ENCODE measurements at places on chromosomes 1 and 21. TPM values are rescaled to one million over a fixed set of nuclear protein-coding genes. Genes with fewer than 3 reads are reported as not detected.
A peak's percentile ranks its signal among the peaks of the same experiment; 100 is the strongest.

OR6K3 gene
- polyA plus RNA-seq: not detected

LRRC71 gene
- polyA plus RNA-seq: 1.2 TPM

DNASE2B gene
- polyA plus RNA-seq: not detected

DCST1 gene
- polyA plus RNA-seq: 0.09 TPM

BTBD8 gene
- polyA plus RNA-seq: 2.5 TPM

ARID1A gene
- 41.5 TPM for polyA plus RNA-seq

HLX gene
- polyA plus RNA-seq: 14.9 TPM

VANGL2 gene
- polyA plus RNA-seq: 8.6 TPM

HDAC1 gene
- polyA plus RNA-seq: 40.1 TPM

SFN gene
- polyA plus RNA-seq: 0.10 TPM

DNA sequence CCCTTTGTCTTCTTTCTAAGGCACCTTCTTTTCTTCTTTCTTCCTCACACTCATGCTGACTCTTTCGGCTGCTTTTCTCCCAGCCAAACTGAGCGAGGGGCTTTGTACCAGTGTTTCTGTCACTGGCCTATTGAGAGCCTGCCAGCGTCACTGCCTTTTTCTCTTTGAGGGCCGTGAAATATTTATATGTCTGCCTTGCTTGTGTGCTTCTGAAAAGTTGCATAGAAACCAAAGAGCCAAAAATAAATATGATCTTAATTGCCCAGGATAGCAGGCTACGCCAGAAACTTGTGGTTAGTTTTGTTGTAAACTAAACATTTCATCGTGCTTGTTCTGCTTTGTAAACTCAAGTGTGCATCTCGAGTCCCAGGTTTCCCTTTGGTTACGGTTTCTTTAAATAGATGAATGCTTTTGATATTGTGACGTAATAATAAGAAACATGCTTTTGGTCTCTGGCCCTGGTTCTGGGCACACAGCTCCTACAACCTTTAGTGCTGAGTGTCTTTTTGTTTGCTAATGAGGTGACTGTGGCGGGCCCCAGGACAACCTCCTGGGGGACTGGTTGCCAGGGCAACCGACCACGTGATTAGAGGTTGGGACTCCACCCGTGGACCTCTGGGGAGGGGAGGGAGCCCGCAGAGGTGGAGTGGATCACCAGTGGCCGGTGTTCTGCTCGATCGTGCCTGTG lies 10.8 kb downstream of the SLC37A1 start:
- DNase-seq: peak; percentile 31

DNA sequence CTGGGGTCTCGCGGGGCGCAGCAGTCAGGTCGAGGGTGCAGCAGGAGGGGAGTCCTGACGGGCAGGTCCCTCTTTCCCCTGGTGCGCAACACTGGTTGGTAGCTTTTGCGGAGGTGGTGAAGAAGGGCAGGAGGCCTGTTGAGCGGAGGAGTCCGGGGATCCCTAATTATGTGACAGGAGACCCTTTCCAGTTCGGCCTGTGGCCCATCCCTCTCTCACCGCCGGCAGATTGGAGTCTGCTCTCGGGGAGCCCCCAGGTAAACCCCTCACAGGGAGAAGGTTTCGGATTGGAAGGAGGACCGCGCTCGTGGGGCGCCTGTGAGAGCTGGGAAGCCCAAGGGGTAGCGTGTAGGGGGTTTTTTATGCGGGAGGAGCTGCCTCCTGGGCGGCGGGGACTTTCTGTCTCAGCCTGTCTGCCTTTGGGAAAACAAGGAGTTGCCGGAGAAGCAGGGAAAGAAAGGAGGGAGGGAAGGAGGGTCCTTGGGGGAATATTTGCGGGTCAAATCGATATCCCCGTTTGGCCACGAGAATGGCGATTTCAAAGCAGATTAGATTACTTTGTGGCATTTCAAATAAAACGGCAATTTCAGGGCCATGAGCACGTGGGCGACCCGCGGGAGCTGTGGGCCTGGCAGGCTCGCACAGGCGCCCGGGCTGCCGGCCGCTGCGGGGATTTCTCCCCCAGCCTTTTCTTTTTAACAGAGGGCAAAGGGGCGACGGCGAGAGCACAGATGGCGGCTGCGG lies 9.5 kb downstream of the SIM2 start:
- no peak for DNase-seq

- peak; percentile 61 for DNase-seq
Measured at GRCh38 chr1:20521960-20522861, 14.3 kb upstream of the MUL1 start.

- DNase-seq: no peak
Measured at GRCh38 chr1:154557248-154557938, 1.1 kb downstream of the UBE2Q1 start.

- no peak for DNase-seq
Measured at GRCh38 chr21:25563361-25564116, 43.7 kb downstream of the MRPL39 start.

DNA sequence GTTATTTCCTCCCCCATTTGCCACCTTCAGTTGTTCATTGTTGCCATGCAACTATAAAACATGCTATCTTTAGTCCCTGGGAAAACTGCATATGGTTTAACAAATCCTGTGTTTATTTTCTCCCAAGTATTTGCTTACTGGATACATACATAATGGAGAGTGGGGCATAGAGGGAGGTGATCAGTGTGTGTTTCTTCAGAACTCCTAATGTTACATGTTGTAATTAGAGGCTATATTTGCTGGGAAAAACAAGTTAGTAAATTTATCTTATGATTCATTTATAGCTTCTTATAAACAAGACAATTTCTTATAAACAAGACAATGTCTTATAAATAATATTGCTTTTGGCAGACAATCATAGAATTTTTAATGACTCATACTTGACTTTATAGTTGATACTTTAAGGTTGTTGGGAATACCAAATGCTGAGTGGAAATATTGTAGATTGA lies 7.3 kb upstream of the GIPC2 start:
- no peak for DNase-seq

GRCh38 chr1:8015809-8016165 lies 10.3 kb downstream of the ERRFI1 start:
- no peak for DNase-seq

GRCh38 chr1:12203216-12204007 lies 26.4 kb upstream of the VPS13D start:
- DNase-seq: no peak

DNA sequence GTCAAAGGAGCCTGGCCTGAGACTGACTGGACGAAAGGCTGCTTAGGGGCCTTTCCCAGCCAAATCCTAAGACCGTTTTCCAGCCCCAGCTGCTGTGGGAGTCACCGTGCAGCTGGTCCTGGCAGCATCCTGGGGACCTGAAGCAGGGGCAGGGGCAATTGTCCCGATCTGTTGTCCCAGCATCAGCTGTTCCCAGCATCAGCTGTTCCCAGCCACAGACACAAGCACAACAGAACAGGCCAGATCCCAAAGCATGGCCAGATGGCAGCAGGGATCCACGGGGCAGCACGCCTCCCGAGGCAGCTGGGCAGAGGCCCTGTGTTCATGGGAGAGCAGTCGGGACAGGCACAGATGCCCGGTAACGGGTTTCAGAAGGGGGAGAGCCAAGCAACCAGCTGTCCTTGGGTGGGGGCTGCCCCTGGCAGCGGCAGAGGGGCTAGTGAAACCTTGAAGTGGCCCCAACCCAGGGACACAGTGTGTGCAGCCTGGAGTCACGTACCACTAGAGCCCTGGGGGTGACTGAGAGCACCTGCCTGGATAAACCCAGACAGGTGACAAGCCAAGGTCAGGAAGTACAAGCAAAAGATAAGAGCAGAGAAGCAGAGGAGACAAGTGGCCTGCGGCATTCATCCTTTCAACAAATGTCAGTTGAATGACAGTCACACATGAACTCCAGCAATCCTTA lies 13.3 kb downstream of the CELA2B start:
- DNase-seq: no peak

GRCh38 chr1:53186533-53186932 lies 10.1 kb upstream of the CPT2 start:
- no peak for DNase-seq

DNA sequence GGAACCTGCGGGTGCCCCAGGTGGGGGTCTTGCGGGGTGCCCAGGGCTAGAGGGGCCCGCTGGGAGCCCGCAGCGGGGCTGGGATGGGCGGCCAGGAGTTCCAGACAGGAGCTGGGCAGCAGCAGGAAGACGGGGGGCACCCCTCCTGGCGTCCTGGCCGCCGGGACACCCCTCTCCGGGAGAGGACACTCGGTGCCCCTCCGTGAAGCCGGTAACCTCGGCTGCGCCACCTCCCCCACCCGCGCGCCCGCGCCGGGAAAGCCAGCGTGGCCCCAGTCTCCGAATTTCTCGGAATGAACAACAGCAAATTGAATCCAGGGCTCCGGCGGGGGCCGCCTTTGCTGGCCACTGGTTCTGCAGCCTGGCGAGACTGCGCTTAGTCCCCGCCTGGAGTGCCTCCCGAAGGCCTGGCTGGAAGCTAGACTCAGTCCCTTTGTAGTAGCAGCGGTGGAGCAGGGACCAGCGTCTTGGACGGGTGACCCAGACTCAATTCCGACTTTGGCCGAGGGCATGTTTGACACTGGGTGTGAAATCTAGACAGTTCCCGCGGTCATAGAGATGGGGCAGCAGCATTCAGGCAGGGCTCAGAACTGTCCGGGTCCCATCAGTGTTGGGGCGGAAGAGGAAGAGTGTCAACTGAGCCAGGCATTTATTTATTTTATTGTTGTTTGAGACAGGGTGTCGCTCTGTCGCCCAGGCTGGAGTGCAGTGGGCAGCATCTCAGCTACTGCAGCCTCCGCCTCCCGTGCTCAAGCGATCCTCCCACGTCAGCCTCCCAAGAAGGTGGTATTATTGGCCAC lies 773 bp downstream of the IFNGR2 start:
- no peak for DNase-seq

DNA sequence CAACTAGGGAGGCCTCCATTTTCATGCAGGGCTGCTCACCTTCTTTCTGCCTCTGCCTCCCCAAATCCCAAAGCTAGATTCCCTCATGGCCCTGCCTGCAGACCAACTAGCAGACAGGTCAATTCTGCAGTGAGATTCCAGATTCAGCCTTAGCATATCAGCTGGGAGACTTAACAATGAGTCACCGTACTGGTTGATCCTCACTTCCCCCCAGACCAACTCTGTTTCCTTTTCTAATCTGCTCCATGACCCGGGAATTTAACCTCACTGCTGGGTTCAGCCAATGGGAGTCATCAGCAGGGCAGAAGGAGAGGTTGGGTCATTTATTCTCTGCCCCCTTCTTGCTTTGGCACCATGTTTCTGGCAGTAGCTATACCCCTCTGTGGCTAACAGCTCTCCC lies 140.6 kb upstream of the GRIK3 start:
- DNase-seq: no peak

- DNase-seq: no peak
Measured at GRCh38 chr1:91545506-91546300, 45.1 kb downstream of the CDC7 start.
